Umbilical cord (tissue), 2 donors: ENCODE measurements at places on chromosomes 13 and 19. TPM values are rescaled to one million over a fixed set of nuclear protein-coding genes. Genes with fewer than 3 reads are reported as not detected.
A peak's percentile ranks its signal among the peaks of the same experiment; 100 is the strongest.

The CEBPA gene
- total RNA-seq, result 7.5 TPM

The ATF5 gene
- total RNA-seq, result 2.6 TPM

The ZNF536 gene
- 4.6 TPM for total RNA-seq

The RNF225 gene
- total RNA-seq, result 0.72 TPM

The TTYH1 gene
- total RNA-seq, result 0.24 TPM

DNA sequence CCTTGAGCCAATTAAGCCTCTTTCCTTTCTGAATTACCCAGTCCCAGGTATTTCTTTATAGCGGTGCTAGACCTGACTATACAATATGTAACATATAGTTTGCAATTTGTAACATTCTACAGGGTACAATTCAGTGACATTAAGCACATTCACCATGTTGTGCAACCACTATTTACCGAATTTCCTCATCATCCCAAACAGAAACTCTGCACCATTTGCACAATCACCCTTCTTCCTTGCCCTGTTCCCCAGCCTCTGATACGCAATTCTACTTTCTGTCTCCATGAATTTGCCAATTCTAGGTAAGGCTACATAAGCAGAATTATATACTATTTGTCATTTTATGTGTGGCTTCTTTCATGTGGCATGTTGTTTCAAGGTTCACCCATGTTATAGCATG is 13.7 kb upstream of the SIGLEC10 start:
- no peak for DNase-seq

- DNase-seq, result no peak
Measured at GRCh38 chr13:47897411-47898050, 103.5 kb downstream of the SUCLA2 start.

- DNase-seq, result peak; percentile 64
Measured at GRCh38 chr13:26051657-26052311, at the start of gene SHISA2. Gene SHISA2, minus strand, starts transcription at chr13:26052016. Its CDS starts 1,041 bp downstream, at chr13:26050975.

DNA sequence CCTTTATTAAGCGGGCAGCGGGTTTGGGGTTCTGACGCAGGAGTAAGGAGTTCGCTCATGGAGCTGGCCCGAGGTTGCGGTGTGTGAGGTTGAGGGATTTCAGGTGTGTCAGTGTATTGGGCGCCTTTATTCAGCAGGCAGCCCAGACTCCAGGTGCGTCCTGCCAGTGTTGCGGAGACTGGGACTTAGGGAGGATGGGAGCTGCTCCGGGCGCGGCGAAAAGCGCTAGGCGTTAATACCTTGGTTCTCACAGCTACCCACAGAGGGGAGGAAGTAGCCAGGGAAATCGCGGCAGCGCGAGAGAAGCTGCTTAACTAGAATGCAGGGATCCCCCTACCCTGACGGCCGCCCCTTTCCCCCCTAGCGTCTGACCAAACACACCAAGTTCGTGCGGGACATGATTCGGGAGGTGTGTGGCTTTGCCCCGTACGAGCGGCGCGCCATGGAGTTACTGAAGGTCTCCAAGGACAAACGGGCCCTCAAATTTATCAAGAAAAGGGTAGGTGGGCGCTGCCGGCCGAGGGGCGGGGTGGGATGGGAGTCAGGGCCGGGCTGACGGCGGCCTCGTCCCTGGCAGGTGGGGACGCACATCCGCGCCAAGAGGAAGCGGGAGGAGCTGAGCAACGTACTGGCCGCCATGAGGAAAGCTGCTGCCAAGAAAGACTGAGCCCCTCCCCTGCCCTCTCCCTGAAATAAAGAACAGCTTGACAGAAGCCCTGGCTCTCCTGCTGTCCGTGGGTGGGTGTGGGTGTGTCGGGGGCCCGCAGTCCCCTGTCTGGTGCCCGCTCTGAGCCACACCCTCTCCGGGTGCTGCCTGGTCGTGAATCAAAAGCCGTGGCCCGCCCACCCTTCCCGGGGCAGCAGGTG is 1.1 kb downstream of the RPL36 start:
- DNase-seq, result peak; percentile 56

DNA sequence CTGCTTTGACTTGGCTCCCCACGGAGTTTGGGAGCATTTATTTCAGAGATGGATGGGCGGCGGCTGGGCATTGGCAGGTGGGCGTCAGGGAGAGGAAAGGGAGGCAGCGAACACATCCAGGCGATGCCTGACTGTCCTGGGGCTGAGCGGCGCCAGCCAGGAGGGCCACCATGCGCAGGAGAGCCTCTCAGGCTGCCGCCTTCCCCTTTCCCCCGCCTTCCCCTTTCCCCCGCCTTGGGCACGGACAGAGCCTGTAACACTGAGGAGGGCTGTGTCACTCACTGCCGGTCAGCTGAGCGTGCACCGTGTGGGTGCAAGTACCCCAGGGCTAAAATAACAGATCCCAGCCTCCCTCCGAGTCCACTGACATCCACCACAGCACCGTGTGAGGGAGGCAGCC is 11.4 kb downstream of the MCF2L start:
- no peak for DNase-seq

DNA sequence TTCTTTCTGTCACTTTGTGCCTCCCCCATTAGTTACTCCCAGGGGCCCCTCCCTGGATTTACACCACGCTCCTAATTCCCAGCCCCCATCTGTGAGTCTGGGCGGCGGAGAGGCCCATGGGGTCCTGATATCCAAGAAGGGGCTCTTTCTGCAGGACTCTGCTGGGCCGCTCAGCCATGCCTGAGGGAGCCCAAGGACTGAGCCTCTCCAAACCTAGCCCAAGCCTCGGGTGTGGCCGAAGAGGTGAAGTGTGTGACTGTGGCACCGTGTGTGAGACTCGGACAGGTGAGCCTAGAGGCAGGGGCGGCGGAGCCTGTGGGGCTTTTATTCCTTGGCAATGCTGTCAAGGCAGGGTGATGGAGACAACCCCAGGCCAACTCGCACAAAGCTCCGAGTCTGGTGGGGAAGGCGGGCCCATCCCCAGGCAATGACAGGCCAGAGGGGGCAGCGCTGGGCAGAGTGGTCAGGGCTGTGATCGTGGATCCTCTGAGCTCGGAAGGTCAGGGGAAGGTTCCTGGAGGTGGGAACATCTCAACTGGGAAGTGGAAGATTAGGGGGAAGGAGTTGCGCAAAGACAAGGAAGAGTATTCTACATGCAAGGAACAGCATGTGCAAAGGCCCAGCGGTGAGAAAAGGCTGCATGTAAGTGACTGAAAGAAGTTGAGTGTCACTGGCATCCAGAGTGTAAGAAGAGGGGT is 1.6 kb downstream of the PLEKHG2 start:
- no peak for DNase-seq

DNA sequence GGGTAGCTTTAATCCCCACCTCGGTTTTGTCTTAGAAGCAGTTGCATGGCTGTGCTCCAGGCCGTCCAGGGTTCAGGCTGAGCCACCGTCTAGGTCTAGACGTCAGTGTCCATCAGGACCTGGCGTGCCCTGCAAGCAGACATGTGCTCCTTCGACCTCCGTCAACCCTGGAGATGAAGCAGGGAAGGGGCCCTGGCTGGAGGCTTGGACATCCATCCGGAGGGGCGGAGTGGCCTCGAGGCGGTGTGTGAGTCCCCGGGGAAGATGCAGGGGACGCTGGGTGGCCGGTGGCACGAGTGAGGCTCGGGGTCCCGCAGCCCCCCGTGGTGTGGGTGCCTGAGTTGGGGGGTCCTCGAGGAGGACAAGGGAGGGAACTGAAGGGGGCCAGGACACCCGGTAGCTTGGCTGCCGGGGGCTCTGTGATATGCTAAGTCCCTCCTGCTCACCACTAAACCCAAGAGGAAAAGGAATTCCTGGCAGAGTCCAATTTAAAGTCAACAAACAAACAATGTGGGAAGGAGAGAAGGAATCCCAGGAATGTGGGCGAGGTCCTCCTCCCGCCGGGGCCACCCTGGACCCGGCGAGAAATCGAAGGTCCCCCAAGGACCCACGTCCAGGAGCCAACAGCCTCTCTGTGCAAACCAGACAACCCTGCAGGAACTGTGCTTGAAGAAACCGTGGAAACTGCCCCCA is 14.9 kb upstream of the PTBP1 start:
- DNase-seq, result peak; percentile 44
